HFFc6 (cell line): ENCODE measurements at places on chromosomes 13 and 19.

GRCh38 chr19:39679056-39679790 lies 23.5 kb downstream of the LGALS16 start:
- no peaks in the 10 kb centered on the region for H3K36me3 ChIP-seq
- DNase-seq, result no peak
- H3K4me3 ChIP-seq, result no peak overlapping the region
- no peaks in the 10 kb centered on the region for H3K4me1 ChIP-seq
- H3K27me3 ChIP-seq, result peaks cover 6% of the 10 kb centered on the region

DNA sequence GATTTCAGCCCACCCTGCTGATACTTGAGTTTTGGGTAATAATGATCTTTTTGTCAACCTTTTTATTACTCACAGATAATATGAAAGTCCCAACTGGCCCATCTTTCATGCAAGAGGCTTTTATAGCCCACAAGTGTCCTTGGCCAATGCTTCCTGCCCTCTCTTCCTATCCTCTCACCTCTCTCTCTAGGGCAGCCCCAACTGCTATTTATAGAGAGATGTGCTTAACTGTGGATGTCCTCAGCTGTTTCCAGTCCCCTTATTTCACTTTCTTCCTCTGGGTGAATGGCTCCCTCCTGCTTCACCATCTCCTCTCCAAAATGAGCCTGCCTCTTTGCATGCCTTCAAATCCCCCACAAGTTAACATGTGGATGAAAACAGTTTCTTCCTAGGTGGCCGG lies 27.4 kb downstream of the ARHGEF7 start:
- DNase-seq, result no peak
- no peak overlapping the region for H3K27ac ChIP-seq
- no peaks in the 10 kb centered on the region; the same call in 1 of the 2 replicates for H3K4me1 ChIP-seq
- H3K36me3 ChIP-seq, result no peaks in the 10 kb centered on the region
- H3K27me3 ChIP-seq, result peaks cover 35% of the 10 kb centered on the region

- no peaks in the 10 kb centered on the region for H3K27me3 ChIP-seq
- no peak overlapping the region for H3K27ac ChIP-seq
- no peaks in the 10 kb centered on the region for H3K36me3 ChIP-seq
- no peak for DNase-seq
Measured at GRCh38 chr13:84097148-84097547, 214.9 kb upstream of the SLITRK1 start.

DNA sequence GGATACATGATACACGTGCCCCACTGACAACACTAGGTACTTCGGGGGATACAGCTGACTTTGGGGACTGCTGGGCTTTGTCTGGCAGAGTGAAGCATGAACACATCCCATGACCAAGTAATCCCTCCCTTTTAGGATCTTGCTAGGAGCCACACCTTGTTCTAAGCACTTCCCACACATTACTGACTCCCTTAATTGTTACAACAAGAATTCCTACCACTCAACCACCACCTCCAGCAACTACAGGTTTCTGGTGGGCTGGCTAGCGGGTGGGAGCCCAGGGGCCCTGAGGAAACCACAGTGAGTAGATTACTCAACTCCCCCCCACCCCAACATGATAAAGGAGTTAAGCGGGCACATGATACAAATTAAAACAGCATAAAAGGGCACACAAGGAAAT lies 7.2 kb upstream of the SLC35E1 start:
- DNase-seq, result no peak
- H3K27ac ChIP-seq, result peak overlapping the region; percentile 12; the same call in 1 of the 2 replicates
- peaks cover 33% of the 10 kb centered on the region for H3K4me1 ChIP-seq
- H3K27me3 ChIP-seq, result peaks cover 2% of the 10 kb centered on the region
- no peak overlapping the region for H3K4me3 ChIP-seq

DNA sequence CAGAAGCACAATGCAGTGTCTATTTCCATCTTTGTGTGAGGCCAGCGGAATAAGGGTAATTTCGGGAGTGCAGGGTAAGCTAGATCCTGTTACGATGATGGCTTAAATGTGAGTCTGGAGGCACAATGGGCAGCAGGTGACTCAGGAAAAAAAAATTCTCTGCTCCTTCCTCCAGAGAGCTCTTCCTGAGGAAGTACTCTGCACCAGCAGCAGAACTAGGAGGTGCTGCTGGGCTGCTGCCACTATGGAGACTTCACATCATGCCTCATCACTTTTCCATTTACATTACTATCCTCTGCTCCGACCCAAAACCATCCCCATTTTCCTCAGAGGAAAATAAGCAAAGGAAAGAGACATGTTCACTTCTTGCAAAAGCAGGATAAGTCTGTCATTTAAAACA lies 282.0 kb downstream of the DNAJC15 start:
- no peak overlapping the region for H3K27ac ChIP-seq
- peaks cover 68% of the 10 kb centered on the region for H3K4me1 ChIP-seq
- no peak overlapping the region for H3K4me3 ChIP-seq
- H3K27me3 ChIP-seq, result peaks cover 2% of the 10 kb centered on the region; the same call in 1 of the 2 replicates

- peaks cover 20% of the 10 kb centered on the region for H3K36me3 ChIP-seq
- no peak overlapping the region for H3K4me3 ChIP-seq
- H3K27ac ChIP-seq, result peak overlapping the region; percentile 13; the same call in 1 of the 2 replicates
- H3K27me3 ChIP-seq, result peaks cover 3% of the 10 kb centered on the region
Measured at GRCh38 chr13:98310485-98311199, 133.6 kb upstream of the RNF113B start.

GRCh38 chr13:102267191-102267590 lies 134.7 kb downstream of the FGF14 start:
- peaks cover 1% of the 10 kb centered on the region; the same call in 1 of the 2 replicates for H3K27me3 ChIP-seq
- H3K4me1 ChIP-seq, result no peaks in the 10 kb centered on the region
- no peak overlapping the region for H3K4me3 ChIP-seq
- no peaks in the 10 kb centered on the region for H3K36me3 ChIP-seq
- H3K27ac ChIP-seq, result no peak overlapping the region

DNA sequence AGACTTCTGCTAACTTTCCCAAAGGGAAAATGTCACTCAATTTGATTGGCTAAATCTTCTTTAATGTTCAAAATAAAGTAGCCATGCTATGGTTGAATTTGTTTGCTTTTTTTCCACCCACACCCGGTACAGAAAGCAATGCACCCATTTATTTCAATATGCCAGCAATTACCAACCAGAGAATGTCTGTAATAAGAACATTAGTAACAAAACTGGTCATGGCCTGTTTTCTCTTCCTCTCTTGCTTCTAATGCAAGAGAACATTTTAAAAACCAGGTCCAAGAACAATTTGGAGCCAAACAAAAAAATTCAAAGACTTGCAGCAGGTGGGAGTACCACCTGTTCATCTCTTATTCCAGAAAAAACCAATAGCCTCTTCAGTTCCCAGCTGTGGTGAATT lies 1108.8 kb upstream of the PCDH20 start:
- no peak overlapping the region for H3K27ac ChIP-seq
- H3K27me3 ChIP-seq, result no peaks in the 10 kb centered on the region
- no peak overlapping the region for H3K4me3 ChIP-seq
- H3K4me1 ChIP-seq, result no peaks in the 10 kb centered on the region

DNA sequence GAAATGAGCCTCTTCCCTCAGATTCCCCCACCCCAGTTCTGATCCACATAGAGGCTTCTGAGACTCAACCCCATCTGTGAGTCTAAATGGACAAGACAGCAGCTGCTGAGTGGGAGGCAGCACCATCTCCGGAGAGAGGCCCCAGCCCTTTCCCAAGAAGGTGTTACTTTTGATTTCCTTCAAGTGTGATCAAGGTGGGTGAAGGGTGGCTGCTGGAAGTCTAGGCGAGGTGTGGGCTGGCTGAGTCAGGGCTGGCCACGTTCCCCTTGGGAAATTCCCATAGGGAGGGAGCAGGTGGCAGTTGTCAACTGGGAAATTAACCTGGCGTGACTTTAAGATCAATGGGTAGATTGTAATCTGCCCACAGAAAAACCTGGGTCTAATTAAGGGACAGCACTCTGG lies 148.0 kb downstream of the FOXO1 start:
- H3K36me3 ChIP-seq, result no peaks in the 10 kb centered on the region
- no peak overlapping the region for H3K27ac ChIP-seq
- no peak for DNase-seq
- peaks cover 2% of the 10 kb centered on the region for H3K27me3 ChIP-seq
- H3K4me1 ChIP-seq, result no peaks in the 10 kb centered on the region

DNA sequence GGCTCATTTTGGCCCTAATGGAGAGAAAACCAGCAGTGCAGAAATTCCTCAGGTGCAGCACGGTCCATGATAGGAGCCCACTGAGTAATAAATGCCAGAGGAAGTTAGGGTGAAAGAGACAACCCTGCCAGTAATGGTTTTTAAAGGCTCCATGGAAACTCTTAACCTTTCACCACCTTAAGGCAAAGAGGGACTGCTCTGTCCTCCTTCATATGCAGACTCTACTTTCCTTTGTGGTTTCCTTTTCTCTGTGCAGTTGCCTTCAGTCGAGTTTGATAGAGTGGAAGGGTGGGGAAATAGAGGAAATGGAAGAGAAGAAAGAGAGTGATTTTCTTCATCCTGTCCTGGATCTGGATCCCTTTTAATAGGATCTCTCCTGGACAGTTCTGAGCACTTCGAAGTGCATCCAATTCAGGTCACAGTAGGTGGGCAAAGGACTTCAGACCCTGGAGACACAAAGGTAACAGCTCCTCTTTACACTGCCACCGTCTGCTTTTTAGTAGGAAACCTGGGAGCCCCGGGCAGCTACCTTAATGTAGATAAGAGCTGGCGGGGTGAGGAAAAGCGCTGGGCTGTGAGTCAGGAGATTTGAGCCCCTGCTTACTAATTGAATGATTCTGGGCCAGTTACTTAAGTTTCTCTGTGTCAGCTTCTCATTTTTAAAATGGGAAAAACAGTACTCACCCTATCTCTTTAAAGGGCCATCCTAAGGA lies 294.8 kb downstream of the KCNRG start:
- no peak for DNase-seq
- no peaks in the 10 kb centered on the region for H3K36me3 ChIP-seq
- peaks cover 12% of the 10 kb centered on the region for H3K27me3 ChIP-seq
- no peak overlapping the region for H3K27ac ChIP-seq
- H3K4me3 ChIP-seq, result no peak overlapping the region
- peaks cover 5% of the 10 kb centered on the region; the same call in 1 of the 2 replicates for H3K4me1 ChIP-seq

DNA sequence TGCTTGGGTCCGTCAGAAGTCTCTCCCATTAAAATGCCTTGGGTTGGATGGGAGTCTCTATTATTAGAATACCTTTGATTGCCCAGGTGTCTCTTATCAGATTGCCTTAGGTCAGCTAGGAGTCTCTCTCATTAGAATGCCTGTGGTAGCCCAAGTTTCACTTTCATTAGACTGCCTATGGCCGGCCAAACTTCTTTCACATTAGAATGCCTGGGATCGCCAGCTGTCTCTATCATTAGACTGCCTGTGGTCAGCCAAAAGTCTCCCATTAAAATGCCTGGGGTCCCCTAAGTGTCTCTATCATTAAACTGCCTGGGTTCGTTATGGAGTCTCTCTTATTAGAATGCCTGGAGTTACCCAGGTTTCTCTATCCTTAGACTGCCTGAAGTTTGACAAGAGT lies 1476.7 kb downstream of the UQCRFS1 start:
- H3K4me1 ChIP-seq, result no peaks in the 10 kb centered on the region
- peaks cover 38% of the 10 kb centered on the region for H3K36me3 ChIP-seq
- H3K4me3 ChIP-seq, result no peak overlapping the region
- H3K27me3 ChIP-seq, result no peaks in the 10 kb centered on the region
- no peak overlapping the region for H3K27ac ChIP-seq

DNA sequence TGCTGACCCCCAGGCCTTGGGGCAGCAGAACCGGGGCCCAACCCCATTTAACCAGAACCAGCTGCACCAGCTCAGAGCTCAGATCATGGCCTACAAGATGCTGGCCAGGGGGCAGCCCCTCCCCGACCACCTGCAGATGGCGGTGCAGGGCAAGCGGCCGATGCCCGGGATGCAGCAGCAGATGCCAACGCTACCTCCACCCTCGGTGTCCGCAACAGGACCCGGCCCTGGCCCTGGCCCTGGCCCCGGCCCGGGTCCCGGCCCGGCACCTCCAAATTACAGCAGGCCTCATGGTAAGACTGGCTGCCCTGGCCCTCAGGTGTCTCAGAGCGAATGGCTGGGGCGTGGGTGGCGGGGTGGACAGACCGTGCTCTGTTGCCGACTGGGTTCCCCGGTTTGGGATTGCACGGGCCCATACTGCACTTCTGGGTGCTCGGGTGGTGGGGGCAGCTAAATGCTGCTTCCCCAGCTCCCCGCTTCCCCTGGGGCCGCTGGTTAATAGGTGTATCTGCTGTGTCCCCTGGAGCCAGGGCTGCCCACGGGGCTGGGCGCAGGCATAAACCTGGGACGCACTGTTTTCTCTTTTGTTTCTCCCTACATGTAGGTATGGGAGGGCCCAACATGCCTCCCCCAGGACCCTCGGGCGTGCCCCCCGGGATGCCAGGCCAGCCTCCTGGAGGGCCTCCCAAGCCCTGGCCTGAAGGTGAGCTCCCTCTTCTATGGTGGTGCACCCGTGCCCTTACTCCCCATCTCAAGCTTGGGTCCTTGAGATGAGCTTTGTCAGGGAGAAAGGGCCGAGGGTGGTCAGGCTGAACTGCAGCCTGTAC lies 25.7 kb downstream of the SMARCA4 start:
- H3K27me3 ChIP-seq, result peaks cover 3% of the 10 kb centered on the region; the same call in 1 of the 2 replicates
- H3K4me3 ChIP-seq, result no peak overlapping the region
- H3K27ac ChIP-seq, result no peak overlapping the region
- no peak for DNase-seq

DNA sequence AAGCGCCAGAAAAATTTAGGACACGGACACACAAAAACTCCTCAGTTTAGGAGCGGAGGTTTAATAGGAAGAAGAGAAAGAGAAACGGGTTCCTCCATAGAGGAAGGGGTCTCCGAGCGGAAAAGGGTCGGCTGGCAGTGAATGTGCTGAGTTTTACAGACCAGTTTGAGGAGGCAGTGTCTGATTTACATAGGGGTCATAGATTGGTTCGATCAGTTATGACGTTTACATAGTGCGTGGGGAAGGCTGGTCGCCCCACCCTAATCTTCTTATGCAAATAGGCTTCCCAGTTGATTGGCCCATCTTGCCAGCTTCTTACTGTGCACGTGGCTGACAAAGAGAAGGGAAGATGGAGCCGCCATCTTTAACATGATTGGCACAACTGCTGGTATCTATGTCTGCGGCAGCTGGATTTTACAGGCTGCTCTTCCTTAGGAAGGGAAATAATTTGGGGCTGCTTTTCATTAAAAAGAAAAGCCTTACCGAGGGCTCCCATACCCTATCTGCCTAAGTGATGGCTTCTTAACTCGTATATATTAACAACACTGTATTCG lies 1.2 kb upstream of the ZNF225 start:
- H3K36me3 ChIP-seq, result peaks cover 46% of the 10 kb centered on the region
- H3K4me3 ChIP-seq, result peak overlapping the region; percentile 98
- H3K4me1 ChIP-seq, result peaks cover 26% of the 10 kb centered on the region
- no peaks in the 10 kb centered on the region for H3K27me3 ChIP-seq

DNA sequence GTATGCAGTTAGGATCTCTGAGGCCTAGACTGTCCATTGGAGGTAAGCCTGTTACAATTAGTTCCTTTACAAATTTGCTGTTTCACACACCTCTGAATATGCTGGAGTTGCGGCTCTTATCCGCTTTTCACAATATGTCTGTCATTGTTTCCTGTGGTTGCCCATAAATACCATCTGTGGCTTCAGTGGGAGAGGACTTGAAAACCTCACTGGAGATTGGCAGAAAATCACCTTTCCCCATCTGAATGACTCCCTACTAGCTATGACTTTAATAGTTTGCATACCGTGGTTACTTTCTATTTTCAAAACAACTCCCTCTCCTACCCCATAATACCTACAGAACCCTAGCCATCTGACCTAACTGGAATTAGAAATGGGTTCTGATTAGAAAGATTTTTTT lies 454.3 kb downstream of the PCDH17 start:
- DNase-seq, result no peak
- H3K4me1 ChIP-seq, result no peaks in the 10 kb centered on the region
- no peak overlapping the region for H3K4me3 ChIP-seq
- H3K27ac ChIP-seq, result no peak overlapping the region
- H3K27me3 ChIP-seq, result no peaks in the 10 kb centered on the region
- H3K36me3 ChIP-seq, result no peaks in the 10 kb centered on the region
